Cerebellar nuclear complex (tissue), 1 donor: ENCODE measurements at places on chromosomes 5 and 9.

DNA sequence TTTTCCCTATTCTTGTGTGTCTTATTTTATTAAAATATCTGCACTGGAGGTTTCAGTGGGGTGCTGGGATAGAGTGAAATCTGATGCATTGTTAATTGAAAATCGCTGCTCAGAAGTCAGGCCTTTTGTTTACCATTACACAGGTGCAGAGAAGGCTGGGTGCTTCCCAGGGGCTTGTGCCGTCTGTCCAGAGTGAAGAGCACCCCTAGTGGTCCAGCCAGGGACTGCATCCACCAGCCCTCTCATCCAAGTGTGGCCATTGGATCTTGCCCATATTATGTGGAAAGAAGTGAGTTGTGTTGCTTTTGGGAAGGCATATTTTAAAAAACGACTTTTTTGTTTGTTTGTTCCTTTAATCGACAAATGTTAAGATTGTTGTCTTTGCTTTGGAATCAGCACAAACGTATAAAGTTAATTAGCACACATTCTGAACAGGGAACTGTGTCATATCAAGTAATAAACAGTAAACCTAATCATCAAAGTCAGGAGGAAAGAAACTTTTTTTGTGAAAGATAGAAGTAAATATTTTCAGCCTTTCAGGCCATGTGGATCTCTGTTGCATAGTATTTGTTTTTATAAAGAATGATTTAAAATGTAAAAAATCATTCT is 315.6 kb downstream of the MTRR start:
- DNase-seq: no peak

DNA sequence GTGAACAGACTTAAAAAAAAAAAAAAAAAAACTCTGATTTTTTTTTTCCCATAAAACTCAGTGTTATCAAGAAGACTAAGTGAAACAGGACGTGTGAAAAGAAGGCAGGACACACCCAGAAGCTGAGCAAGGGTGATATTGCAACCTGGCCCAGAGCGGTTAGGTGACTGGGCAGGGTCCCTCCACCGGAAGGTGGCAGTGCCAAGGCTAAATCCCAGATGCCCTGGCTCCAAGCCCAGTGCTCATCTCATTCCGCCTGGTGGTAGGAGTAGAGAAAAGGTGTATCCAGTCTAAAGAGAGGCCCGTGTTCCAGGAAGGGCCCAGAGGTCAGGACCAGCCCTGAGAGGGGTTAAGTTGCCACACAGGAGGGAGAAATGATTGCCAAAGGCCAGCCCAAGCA is 51.5 kb upstream of the SAP30L start:
- no peak for DNase-seq

DNA sequence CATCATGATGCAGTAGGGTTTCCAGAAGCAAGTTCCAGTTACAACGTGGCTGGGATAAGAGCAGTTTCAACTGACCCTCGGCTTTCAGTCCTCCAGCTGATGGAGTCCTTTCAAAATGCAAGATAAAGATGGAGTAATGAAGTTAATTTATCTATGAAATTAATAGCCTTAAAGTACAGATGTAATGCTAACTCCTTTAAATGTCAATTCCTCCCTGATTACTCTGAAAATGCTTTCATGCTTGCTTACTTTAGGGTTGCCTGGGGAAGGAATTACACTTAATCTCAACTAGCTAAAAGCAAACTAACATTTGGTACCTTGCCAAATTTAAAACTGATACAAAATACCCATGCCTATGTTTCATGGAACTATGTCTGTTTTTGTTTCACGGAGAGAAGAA is 178.4 kb downstream of the KIAA0825 start:
- DNase-seq: no peak

GRCh38 chr9:97313746-97314145 is 6.3 kb downstream of the CCDC180 start:
- no peak for DNase-seq

- no peak for DNase-seq
Measured at GRCh38 chr5:172680921-172681320, 39.9 kb downstream of the NEURL1B start.

DNA sequence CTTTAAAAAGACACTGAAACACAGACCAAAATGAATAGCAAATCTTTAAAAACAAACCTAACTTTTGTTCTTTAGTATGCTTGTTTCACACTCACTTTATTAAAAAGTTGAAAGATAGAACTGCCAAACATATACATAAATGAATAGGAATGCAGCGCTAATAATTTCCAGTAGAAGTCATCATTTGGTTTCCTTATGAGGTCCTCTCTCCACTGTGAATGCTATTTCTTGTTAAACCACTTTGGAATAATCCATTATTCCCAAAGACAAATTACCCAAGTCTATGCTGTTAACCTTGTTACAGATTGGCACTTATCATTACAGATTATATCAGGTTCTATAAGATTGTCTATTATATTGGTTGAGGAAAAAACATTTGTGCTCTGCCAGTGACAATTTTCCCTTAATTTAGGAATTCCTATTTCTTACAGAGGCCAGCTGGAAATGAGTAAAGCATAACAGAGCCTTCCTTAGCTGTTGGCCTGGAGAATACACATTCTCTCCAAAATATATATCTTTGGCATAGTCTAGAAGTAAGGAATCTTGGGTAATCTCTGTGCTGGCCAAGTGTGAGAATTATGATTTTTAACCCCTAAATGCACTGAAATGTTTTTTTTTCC is 29.3 kb upstream of the MINAR2 start:
- no peak for DNase-seq

DNA sequence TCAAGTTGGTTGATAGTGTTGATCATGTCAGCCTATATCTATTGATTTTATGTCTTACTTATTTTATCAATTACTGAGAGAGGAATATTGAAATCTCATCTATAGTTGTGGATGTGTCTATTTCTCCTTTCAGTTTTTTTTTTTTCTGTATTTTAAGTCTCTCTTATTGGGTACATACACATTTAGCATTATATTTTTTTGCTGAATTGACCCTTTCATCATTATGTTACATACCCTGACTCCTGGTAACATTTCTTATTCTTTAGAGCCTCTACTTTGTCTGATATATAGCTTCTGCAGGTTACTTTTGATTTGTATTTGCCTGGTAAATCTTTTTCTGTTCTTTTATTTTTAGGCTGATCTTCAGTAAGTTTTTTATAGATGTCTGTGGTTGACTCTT is 179.5 kb downstream of the GDNF start:
- no peak for DNase-seq

GRCh38 chr5:156230887-156231286 is 96.1 kb upstream of the SGCD start:
- no peak for DNase-seq

DNA sequence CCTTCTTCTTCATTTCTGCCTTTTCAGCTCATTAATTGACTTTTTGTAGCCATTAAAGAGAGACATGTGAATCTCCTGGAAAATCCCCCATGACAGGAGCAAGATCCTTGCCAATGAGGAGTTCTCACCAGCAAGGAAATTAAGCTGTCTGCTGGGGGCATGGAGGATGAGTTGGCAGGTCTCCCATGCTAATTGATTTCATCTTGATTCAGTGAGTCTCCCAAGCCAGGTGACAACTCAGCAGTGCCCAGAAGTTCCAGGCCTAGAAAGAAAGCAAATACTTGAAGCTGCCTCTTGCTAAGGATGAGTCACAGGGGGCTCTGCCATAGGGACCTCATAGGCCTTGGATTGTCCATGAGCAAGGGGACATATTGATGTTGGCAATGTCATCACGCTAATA is 30.0 kb upstream of the ADRA1B start:
- no peak for DNase-seq

DNA sequence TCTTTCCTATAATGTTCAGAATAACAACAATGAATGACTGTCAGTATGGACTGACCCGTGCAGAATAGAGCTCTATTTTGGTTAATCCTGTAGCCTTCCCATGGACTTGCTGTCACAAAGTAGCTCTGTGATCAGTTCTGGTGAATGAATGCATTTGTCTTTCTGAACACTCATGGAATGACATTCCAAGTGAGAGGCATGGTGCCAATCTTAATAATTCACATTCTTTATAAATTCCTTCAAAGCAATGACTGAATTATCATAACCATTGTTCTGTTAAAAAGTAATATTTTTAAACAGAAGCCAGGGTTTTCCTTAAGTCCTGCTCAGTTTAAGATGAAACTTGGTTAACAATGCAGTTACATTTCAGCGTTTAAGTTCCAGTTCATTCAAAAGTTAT is 360.5 kb downstream of the ICE1 start:
- no peak for DNase-seq

GRCh38 chr5:58871648-58872242 is 288.9 kb downstream of the RAB3C start:
- no peak for DNase-seq
